CD4-positive, alpha-beta T cell treated with Interleukin-4 for 1 hour (primary cell): ENCODE measurements at places on chromosomes 1 and 21.
A peak's percentile ranks its signal among the peaks of the same experiment; 100 is the strongest.

DNA sequence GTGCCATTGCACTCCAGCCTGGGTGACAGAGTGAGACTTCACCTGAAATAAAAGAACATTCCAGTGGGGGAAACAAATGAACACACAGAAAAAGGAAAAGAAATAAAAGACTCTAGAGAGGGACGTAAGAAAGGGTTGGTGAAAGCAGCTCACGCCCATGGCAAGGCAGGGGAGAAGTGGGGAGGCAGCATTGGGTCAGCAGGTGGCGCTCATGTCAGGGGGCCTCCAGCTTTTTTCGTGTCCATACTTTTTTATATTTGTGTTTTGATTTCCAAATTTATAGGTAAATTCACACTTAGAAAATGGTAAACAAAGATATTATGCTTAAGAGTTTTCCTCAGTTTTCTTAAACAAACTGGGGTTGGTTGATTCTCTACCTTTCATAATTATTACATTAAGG lies 45.5 kb downstream of the VPS13D start:
- DNase-seq = no peak

DNA sequence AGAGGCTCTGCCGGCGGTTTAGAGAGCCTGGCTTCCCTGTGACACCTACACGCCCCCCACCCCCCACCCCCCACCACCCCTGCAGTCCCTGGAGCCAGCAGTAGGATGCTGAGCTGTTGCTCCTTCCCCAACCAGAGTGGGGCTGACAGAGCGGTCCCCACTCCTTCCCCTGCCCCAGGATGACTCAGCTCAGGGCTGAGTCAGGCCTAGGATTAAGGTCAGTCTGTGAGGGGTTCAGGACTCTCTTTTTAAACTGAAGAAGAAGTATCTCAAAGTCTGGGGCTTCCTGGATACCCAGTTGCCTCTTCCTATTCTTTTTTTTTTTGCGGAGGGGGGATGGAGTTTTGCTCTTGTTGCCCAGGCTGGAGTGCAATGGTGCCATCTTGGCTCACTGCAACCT lies 19.1 kb downstream of the DMBX1 start:
- no peak for DNase-seq

DNA sequence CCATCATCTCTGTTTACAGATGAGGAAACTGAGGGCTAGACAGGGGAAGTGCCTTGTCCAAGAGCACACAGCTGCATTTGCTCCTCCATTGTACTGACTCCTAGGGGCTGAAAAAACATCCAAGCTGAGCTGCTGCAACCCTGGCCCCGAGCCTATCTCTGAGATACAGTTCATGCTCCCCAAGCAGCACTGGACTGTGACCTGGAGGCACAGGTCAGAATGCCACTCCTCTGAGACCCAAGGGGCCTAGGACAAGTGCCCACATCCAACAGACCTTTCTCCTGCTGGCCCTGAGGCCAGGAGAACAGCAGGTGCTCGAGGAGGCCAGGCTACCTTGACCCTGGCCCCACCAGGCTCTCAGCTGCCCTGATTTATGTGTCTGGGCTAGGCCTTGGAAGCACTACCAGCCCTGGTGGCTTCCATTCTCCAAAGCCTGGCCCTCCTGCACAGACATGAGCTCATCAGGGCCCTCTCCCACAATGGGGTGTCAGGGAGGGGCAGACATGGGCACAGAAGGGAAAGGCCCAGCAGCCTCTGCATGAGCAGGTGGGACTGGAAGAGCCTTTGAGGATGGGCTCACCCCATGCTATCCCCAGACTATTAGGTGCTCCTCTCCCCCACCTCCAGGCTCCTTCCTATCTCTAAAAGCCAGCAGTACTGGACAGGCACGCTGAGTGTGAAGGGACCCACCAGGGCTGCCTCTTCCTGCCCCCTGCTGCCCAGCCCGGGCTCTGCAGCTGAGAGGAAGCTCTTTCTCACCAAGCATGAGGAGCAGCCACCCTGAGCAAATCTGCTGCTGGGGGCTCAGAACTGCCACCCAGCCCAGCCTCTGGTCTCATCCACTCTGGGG lies 18.8 kb downstream of the ADGRB2 start:
- DNase-seq = peak; percentile 50

DNA sequence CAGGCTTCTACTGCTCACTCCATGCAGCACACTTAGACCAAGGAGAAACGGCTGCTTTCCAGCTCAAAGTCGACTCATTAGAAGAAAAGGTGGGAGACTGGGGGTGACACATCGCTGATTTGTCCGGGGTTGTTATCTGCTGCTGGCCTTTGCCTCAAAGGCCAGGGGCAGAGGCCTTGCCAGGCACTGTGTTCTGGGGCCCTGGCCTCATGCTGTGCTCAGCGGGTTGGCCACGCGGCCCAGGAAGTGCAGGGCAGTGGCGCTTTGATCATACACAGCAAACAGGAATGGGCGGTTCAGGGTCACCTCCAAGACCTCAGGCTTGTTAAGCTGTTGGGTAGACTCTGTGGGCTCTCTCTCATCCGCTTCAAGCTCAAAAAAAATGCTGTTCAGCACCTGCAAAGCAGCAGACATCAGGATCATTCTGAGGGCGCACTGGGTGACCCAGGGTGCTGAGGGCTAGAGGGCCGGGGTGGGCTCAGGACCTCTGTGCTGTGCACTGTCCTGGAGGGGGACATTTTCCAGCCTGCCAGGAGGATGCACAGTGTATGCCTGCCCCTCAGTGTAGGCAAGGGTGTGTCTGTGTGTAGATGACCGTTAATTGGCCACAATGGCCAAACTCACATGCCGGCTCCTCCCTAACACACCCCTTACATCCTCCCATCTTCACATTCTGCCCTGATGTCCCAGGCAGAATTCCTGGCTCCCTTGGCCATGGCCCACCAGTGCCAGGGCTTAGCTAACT lies 10.8 kb downstream of the AGT start:
- DNase-seq = no peak

- peak; percentile 21 for DNase-seq
These were observed at the start of gene S100A2 for GRCh38 chr1:153565529-153566374. S100A2 (minus strand) TSS chr1:153565844; CDS start chr1:153563877, 1,967 bp downstream.
